ENCODE measurements at places on chromosomes 3 and 15.

- no peak for DNase-seq
These were observed 62.4 kb downstream of the CD200 start for GRCh38 chr3:112395181-112395895.

- peak; percentile 100 for DNase-seq
These were observed 111.5 kb downstream of the FILIP1L start for GRCh38 chr3:100002599-100003350.

- no peak for DNase-seq
These were observed 19.9 kb upstream of the XRN1 start for GRCh38 chr3:142467768-142468167.

DNA sequence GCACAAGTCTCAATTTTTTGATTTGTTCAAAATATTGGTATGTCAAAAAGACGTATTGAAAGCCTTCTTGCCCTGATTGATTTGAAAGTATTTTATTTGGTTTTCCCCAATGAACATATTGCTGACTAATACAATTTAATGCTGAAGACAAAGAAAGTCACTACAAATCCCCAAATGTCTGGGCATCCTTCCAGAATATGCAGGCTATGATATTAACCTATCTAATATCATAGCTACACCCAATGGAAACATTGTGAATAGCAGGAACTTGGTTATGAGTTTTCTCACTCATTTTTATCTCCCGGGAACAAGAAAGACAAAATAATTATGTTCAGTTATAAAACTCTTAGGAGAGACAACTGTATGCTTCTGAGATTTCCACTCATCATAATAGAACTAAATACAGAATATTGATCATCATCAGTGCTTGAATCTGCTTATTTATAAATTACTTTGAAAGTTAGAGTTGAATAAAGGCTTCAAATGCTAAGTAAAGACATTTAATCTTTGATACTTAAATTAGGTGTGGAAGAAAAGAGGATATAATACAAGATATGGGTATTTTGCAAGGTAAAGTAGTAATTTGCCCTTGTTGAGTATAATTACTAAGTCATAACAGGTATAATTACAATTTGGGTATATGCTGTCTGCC lies 483.9 kb downstream of the RBMS3 start:
- peak; percentile 43 for DNase-seq

- DNase-seq: no peak
These were observed 54.8 kb downstream of the ANAPC13 start for GRCh38 chr3:134430950-134431445.

DNA sequence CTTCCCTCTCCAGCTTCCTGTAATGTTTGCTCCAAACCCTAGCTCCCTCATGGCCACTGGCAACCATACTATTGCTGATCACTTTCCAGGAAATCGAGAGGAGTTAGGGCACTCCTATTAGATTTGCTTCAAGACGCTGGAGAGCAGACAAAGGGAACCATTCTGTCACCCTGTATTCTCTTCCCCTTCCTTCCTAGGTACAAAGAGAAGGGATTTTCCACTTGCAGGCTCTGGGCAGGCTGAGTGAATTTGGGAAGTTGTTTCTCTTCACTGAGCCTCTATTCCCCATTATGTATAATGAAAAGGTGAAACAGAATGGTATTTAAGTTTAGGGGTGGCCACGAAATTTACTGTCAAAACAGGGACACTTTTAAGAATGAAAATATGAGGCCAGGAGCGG lies 99.4 kb upstream of the LPP start:
- DNase-seq: no peak

DNA sequence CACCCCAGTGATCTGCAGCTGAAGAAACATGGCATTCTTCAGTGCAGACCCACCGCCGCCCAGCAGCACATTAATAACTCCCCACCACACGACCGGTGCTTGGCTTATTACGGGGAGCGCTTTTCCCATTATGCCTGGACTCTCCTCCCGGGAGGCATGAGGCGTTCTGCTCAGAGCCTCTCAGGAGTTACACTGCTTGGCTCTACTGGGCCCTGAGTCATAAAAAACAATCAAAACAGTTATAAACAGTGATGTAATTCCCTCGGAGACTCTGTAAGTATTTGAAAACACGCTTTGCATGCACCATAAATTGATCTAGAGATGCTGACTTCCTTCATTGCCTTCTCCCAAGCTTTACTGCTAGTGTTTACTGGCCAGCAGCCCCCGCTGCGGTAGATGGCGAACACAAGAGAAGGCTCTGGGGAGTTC lies 77.1 kb upstream of the SNRPA1 start:
- DNase-seq: no peak

GRCh38 chr15:25780479-25781255 lies 82.5 kb downstream of the ATP10A start:
- no peak for DNase-seq

- no peak for DNase-seq
These were observed 66.2 kb downstream of the MITF start for GRCh38 chr3:69805491-69805890.

GRCh38 chr15:73981761-73982221 lies 10.3 kb downstream of the STOML1 start:
- no peak for DNase-seq

DNA sequence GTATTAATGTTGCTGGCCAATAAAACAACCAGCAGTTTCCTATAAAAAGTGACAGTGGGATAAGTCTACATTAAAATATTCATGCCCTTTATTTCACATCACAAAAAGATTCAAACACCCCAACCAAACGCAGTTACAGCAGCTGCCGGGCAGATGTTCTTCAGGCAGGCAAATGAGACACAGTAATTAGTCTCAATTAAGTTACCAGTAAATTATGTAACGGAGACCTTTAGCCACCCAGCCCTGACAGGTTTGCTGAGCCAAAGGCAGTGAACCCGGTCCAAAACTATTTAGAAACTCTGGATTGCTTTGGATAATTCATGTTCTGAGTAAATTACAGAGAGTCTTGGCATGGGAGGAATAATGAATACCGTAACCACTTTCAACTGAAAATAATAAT lies 289.2 kb upstream of the LYSMD4 start:
- no peak for DNase-seq

DNA sequence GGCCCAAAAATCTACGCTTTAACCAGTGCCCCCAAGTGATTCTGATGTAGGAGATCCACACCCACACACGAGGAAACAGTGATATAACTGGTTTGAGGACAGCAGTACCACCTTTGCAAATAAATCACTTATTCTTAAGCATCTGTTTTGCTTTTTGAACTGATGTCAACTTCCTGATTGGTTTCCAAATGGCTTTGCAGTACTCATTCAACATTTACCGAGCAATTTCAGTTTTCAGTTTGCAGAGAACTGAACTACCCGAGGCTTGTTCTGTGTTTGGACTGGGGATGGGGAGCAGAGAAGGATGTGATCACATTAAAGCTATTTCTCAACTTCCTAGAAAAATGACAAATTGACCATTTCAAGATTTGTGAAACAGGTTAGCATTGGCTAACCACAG lies 1.1 kb upstream of the GYG1 start:
- DNase-seq: no peak

DNA sequence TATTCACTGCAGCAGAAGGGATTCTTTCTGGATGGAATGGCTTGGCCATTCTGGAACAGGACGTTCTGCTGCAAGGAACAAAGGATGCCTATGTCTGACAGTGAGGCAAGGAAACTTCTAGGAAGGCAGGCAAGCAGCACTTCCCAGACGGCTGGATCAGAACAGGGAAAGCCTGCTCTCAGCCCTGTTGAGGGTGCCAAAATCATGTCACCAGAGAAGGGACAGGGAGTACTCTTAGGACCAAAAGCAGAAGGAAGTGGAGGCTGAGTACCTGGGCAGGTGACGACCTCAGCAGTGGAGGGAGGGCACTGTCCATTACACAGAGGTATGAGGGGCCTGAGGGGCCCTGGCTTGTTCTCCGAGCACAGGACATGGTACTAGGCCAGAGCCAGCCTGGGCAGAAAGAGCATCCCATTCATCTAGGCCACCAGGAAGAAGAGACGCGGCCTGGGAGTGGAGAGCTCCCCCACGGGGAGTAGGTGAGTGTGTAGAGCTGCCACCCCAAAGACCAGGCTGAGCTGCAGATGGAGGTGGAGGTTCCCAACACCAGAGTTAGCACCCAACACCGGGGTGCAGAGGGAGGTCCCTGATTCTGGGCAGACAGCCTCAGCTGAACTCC lies 9.6 kb downstream of the KLF15 start:
- DNase-seq: no peak

DNA sequence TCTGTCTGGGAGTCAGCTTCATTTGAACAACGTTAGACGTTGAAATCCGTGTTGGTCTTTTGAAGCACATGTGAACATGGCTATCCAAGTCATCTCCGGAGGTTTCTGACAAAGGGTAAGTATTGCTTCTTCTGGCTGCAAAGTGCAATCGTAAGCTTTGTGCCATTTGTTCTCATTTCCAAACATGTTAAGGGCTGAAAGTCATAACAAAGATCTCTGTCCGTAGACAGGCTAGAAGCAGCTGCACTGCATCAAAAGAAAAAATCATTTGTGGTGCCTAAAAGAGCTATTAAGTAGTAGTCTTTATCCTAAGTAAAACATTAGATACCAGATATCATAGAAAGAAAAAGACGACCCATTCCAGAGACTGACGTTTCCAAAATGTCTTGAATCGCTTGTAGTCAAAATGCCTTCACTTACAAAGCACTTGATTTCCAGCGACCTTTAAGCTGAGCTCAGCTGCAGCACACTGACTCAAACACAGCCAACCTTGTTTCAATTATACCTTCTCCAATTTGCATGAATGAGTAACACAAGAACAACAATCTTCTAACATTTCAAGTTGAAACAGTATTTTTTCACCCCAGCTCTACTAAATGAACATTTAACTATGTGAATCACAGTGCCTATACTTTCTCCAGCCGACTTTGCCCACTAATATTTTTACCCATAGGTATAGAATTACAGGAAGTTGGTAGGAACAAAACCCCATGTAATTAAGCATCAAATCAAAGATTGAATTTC lies 76.6 kb downstream of the NEDD4 start:
- DNase-seq: no peak

GRCh38 chr15:31325595-31326155 lies 960 bp upstream of the KLF13 start:
- no peak for DNase-seq

- peak; percentile 79 for DNase-seq
These were observed 2.0 kb downstream of the WNT5A start for GRCh38 chr3:55484801-55485791.

GRCh38 chr15:66071921-66072295 lies 181.6 kb downstream of the MEGF11 start:
- DNase-seq: no peak

DNA sequence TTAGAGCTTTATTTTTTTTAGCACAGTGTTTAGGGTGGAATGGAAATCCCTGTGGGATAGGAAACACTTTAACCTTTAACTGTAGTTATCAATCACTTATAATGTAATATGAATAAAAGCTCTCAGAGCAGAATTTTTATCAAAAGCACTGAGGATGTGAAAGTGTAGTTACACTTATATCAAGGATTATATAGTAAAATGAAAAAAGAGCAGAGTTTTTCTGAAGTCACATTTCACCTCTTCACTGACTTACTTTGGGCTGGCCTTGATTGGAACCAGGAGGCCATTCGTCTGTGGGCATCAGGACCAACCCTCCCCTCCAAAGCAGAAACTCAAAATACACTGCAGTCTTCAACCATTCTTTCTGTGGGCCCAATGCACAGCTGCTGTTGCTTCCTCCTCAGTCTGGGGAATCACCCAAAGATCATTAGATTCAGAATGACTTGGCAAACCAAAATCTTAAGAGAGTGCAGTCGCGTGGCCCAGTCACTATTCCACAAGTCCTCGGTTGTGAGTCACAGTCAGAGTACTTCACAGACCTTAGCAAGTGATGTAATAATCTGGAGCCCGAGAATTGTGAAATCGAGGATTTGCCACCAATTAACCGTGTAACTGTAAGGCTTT lies 132.6 kb upstream of the COL8A1 start:
- DNase-seq: no peak

GRCh38 chr15:42042602-42043400 lies 22.0 kb upstream of the PLA2G4E start:
- no peak for DNase-seq

- no peak for DNase-seq
These were observed 78.2 kb downstream of the DAPK2 start for GRCh38 chr15:63968122-63968524.

DNA sequence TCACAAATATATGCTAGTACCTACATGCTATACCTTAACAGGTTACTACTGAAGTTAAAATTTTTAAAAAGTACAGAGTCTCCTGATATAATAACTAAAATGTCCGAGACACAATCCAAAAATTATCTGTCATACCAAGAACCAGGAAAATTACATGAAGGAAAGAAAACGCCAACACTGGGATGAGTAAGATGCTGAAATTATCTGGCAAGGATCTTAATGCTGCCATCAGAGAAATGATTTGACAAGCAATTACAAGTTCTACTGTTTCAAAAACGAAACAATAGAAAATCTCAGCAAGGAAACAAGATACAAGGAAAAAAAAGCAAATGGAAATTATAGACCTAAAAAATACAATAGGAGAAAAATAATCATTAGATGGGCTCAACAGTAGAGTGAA lies 92.5 kb downstream of the UBE3A start:
- DNase-seq: no peak

Data from PC-9 (cell line).